ENCODE measurements at places on chromosomes 7 and 10. TPM values are rescaled to one million over a fixed set of nuclear protein-coding genes. Genes with fewer than 3 reads are reported as not detected.

The HKDC1 gene
- total RNA-seq = 11.6 TPM

The EVX1 gene
- total RNA-seq = 0.10 TPM

The CYP2C19 gene
- total RNA-seq = not detected

The MSMB gene
- total RNA-seq = not detected

The MMP21 gene
- total RNA-seq = not detected

The FAM25G gene
- not detected for total RNA-seq

The SEMA3D gene
- 0.03 TPM for total RNA-seq

The FGL2 gene
- total RNA-seq = not detected

The CYP3A5 gene
- total RNA-seq = 1.4 TPM

The CDHR1 gene
- 0.07 TPM for total RNA-seq

The IFIT1B gene
- total RNA-seq = not detected

The TMEM140 gene
- total RNA-seq = 1.1 TPM

The MLXIPL gene
- total RNA-seq = 1.4 TPM

The FRAT1 gene
- total RNA-seq = 1.7 TPM

The EPDR1 gene
- total RNA-seq = 66.1 TPM

The CALCR gene
- total RNA-seq = not detected

The POLR1F gene
- 17.5 TPM for total RNA-seq

The ASB4 gene
- total RNA-seq = 0.14 TPM

The MEPCE gene
- 45.9 TPM for total RNA-seq

The ERVW-1 gene
- total RNA-seq = not detected

The C10orf62 gene
- not detected for total RNA-seq

The ATOH7 gene
- 0.20 TPM for total RNA-seq

The CHAT gene
- total RNA-seq = not detected

The ZFYVE27 gene
- 19.6 TPM for total RNA-seq
